Diencephalon (tissue), 1 donor: ENCODE measurements at places on chromosomes 3 and 15. TPM values are rescaled to one million over a fixed set of nuclear protein-coding genes. Genes with fewer than 3 reads are reported as not detected.

ZNF502 gene
- 13.8 TPM for total RNA-seq

CALML4 gene
- 3.5 TPM for total RNA-seq

ZNF774 gene
- 8.3 TPM for total RNA-seq

CELF6 gene
- 19.8 TPM for total RNA-seq

LRRC3B gene
- 39.9 TPM for total RNA-seq

MEGF11 gene
- 6.9 TPM for total RNA-seq

NR1I2 gene
- 0.23 TPM for total RNA-seq

CLDN18 gene
- total RNA-seq, result not detected

IL20RB gene
- total RNA-seq, result 0.92 TPM

POLR2M gene
- 399 TPM for total RNA-seq

PIGB gene
- 11.3 TPM for total RNA-seq

FBXL22 gene
- total RNA-seq, result 1.4 TPM

ITPKA gene
- total RNA-seq, result 0.69 TPM

ZMAT3 gene
- total RNA-seq, result 24.7 TPM

SEMA3F gene
- total RNA-seq, result 7.8 TPM

RTP1 gene
- total RNA-seq, result 3.2 TPM

UPK1B gene
- total RNA-seq, result not detected

PLA2G4D gene
- total RNA-seq, result under 0.01 TPM
